ENCODE measurements at places on chromosomes 2 and 18.

DNA sequence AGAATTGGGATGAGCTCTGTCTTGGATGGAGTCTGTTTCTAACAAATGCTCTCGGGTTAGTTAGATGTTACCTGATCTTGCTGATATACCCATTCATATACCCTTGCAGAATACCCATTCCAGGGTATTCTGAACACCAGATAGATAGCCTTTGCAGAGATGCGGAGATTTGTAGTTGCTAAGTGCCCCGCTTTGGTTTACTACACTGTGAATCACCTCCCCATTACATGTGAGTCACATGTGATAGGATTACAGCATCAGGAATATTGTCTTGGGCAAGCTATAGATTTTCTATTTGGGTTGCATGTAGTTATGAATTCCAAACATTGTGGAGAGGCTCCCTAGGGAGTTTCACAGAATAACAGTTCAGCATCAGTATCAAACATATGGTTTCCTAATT is 3.8 kb downstream of the VSNL1 start:
- ATAC-seq = no peak

- no peak for ATAC-seq
Observed at GRCh38 chr2:128639120-128639477, 320.4 kb upstream of the HS6ST1 start.

- no peak for ATAC-seq
Observed at GRCh38 chr18:12593866-12594265, 64.0 kb downstream of the SPIRE1 start.

GRCh38 chr18:37398248-37398920 is 167.2 kb downstream of the CELF4 start:
- no peak for ATAC-seq
